Foreskin melanocyte (primary cell): ENCODE measurements at places on chromosomes 3 and 15.

- no peak for DNase-seq
These were observed 344.6 kb upstream of the PROK2 start for GRCh38 chr3:72129501-72130094.

- no peak for DNase-seq
These were observed at the start of gene CACNA1D for GRCh38 chr3:53493963-53494791. Gene CACNA1D (plus strand): TSS chr3:53494611. CDS start chr3:53495167, 556 bp downstream.

GRCh38 chr3:166734734-166735133, 645.4 kb downstream of the ZBBX start:
- DNase-seq = no peak

GRCh38 chr3:194139814-194140391, 4.0 kb downstream of the HES1 start:
- DNase-seq = no peak

DNA sequence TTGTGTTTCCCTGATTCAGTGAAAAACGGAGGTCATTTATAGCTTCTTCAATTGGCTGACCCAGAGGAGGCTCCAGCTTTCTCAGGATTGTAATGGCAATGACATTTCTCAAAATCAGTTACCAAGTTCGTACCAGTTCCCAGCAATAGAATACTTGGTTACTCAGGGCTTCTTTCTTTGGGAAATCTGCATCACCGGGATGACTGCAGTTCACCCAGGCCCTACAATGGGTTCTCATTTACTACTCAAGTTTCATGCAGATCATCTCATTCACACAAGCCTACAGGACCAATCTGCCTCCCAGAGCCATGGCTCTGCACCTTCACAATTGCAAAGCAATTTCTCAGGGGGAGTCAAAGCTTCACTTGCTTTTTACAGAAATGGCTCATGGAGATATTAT, 109.6 kb downstream of the FHIT start:
- DNase-seq = no peak

GRCh38 chr3:17300441-17300840, 415.7 kb downstream of the PLCL2 start:
- peak; percentile 21 for DNase-seq

GRCh38 chr3:194330160-194330559, 21.0 kb downstream of the CPN2 start:
- DNase-seq = no peak

- no peak for DNase-seq
These were observed 8.8 kb downstream of the NEK10 start for GRCh38 chr3:27360113-27361078.
